NCI-H774 (cell line): ENCODE measurements at places on chromosomes 7 and 10.

- no peak for DNase-seq
These were observed 66.1 kb downstream of the MBL2 start for GRCh38 chr10:52706332-52707070.

- DNase-seq = no peak
These were observed 74.6 kb upstream of the PRSS58 start for GRCh38 chr7:142332421-142332820.

DNA sequence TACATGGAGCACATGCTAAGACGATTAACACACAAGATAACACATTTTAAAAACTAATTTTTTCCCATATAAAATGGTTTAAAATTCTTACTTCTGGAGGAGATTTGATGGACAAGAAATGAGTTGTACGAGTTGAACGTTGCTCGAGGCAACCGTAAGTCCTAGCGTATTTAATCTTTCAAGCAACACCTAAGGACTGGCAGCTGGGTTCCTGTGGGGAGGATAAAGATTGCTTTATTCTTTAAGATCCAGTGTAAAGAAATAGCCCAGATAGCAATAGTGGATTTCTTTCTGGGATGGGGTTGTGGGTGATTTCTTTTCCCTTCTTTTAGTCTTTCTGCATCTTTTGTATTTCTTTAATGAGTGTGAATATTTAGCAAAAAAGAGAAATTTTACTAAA, 9.8 kb downstream of the TBXAS1 start:
- DNase-seq = no peak

GRCh38 chr7:87369216-87369615, 23.8 kb downstream of the CROT start:
- DNase-seq = no peak

DNA sequence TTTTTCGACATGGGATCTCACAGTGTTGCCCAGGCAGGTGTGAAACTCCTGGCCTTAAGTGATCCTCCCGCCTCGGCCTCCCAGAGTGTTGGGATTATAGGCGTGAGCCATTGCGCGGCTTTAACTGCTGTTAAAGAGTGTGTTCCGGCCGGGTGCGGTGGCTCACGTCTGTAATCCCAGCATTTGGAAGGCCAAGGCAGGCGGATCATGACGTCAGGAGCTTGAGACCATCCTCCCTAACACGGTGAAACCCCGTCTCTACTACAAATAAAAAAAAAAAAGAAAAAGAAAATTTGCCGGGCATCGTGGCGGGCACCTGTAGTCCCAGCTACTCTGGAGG, 1.1 kb downstream of the RABGEF1 start:
- no peak for DNase-seq

DNA sequence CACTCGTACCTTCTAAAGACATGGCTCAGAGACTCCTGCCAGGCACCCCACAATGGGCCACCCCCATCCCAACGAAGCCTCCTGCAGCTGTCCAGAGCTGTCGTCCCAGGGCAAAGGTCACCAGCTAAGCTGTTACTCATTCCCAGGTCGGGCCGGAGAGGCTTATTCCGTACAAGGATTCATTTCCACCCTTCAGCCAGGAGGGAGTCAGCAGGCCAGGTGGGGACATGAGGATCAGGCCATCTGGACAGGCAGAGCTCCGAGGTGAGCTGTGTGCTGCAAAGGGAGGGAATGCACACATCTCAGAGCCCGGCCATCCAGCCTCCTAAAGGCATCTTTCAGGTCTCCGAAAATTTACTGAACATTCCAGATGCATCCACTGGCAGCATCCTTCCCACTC, 63.9 kb upstream of the NANOS1 start:
- DNase-seq = no peak

- DNase-seq = no peak
These were observed 38.2 kb downstream of the NRAP start for GRCh38 chr10:113625461-113626186.

- DNase-seq = no peak
These were observed 410.4 kb upstream of the NPVF start for GRCh38 chr7:25638590-25639244.

DNA sequence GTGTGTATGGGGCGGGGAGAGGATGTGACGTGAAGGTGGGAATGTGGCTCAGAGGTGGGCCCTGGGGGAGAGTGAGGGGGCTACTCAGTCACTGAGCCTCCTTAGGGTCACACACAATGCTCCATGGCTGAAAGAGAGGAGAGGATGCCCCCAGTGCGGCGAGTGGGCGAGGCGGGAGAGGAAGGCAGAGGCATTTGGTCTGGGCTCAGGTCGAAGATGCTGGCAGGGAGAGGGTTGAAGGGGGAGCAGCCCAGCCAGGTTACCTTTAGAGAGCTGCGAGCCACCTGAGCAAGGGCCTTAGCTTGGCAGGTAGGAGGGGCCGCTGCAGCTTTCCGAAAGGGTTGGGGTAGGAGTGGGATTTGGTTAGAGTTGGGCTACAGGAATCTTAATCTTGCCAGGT, 4.7 kb upstream of the LOXL4 start:
- DNase-seq = no peak
